ENCODE measurements at places on chromosomes 5 and 9.
A peak's percentile ranks its signal among the peaks of the same experiment; 100 is the strongest.

DNA sequence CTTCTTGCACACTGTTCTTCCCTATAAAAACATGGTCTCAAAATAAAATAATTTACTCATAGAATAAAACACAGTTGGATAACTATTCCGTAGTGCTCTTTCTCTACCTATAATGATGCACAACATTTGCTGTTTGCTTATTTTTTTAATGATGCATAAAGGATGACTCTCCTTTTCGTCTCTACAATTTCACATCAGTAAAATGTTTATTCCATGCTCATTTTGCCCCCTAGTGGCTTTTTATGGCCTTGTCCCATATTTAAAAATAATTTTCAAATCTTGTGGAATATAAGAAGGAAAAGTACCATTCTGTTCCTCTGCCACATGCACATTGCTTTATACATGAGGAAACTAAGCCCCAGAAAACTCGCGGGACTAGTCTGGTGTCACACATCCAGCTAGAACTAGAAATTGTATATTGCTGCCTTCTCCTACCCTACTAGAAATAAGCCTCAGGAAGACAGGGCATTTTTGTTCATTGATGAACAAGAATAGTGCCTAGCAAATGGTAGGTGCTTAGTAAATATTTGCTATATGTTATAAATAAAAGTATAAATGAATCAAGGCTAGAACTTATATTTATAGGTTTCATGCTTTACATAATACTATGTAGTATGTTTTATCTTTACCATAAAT, 12.7 kb downstream of the KCTD16 start:
- DNase-seq = no peak

DNA sequence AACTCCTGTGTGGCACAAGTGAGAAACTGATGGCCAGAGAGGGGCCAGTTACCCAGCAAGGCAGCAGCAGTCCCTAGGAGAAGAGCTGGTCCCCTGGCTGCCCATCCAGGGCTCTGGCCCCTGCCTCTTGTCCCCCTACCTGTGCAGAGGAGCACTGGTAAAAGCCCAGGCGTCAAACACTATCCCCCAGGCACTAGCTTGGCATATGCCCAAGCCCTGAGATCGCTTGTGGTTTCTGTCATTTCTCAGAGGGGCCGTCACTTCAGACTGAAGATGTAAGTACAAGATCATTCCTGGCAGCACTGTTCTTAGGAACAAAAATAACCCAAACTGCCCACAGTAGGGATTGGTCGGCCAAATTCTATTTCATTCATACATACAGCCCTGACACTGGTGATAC, 53.9 kb downstream of the COL15A1 start:
- DNase-seq = no peak

GRCh38 chr9:93114169-93114983, 18.4 kb downstream of the CARD19 start:
- no peak for DNase-seq

DNA sequence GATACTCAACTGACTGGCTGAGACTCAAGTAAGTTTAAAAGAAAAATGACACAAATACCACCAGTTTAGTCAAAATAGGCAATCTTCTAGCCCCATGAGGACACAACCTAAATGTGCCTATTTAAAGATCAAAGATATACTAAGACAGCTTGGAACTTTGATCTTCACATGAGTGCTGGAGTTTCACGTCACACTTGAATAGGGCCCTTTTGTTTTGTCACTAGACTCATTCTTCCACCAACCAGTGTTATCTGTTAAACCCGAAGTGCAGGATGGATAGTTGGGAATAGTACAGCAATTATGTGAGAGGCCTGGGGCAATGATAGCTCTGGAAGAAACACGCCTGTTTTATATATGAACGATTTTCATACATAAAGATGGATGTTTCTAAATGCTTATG, 792.8 kb upstream of the NUDT12 start:
- DNase-seq = no peak

- DNase-seq = no peak
These were observed 393.1 kb downstream of the EFNA5 start for GRCh38 chr5:107277485-107278125.

DNA sequence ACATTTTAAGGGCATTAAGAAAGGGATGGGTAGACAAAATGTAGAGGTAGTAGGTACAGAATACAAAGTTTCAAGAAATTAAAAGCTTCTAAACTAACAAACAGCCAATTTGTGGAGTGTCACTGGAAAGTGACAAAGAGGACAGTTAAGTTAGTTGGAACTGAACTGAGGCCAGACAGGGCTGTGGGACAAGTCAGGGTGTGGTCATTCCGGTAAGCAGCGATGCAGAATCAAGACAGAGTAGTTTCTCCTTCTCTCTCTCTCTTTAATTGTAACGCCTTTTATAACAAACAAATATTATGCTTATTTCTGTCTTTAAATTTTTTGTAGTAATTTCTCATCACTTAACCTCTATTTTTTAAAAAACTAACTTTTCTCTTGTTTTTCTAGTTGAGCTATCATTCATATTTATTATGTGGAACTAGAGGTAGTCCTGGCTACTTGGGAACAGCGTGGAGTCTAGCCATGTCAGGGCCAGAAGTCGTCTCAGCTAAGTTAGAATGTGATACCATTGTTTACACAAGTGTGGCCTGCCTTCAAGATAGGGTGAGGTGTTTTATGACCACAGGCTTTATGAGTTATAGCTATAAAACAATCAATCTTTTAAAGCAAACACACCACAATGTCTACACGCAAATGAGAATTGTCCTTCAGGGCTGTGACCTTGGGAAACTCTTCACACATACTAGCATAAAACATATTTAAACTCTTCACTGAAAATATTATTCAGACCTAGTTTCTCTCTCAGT, 115.3 kb upstream of the CDKN2B start:
- DNase-seq = no peak

DNA sequence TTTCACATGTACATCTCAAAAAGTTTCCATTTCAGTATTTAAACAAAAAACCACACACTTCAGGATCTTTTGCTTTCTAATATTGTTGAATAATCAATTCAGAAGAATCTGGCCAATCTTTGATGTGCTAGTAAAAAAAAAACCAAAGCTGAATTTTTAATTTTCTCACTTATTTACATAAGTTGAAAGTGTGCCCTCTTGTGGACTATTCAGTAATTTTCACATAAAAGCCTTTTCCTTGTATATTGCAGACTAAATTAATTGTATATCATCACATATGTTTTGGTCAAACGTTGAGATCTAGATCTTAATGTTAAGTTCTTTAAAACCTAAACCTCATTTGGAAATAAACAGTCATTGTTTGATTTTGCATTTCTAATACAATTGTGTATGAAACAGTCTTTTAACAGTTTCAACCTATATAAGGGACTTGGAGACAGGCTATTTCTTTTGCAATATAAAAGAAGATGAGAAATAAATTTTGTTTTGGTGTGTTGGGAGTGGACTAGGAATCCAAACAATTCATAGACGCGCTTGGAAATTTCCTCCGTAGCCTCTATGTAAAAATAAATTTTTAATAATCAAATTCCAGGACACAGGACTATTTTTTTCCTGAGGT, 68.1 kb downstream of the NIPBL start:
- no peak for DNase-seq

- no peak for DNase-seq
These were observed 29.9 kb downstream of the ADCY2 start for GRCh38 chr5:7425830-7426229.

- no peak for DNase-seq
These were observed 2.9 kb downstream of the NRARP start for GRCh38 chr9:137299203-137299565.

DNA sequence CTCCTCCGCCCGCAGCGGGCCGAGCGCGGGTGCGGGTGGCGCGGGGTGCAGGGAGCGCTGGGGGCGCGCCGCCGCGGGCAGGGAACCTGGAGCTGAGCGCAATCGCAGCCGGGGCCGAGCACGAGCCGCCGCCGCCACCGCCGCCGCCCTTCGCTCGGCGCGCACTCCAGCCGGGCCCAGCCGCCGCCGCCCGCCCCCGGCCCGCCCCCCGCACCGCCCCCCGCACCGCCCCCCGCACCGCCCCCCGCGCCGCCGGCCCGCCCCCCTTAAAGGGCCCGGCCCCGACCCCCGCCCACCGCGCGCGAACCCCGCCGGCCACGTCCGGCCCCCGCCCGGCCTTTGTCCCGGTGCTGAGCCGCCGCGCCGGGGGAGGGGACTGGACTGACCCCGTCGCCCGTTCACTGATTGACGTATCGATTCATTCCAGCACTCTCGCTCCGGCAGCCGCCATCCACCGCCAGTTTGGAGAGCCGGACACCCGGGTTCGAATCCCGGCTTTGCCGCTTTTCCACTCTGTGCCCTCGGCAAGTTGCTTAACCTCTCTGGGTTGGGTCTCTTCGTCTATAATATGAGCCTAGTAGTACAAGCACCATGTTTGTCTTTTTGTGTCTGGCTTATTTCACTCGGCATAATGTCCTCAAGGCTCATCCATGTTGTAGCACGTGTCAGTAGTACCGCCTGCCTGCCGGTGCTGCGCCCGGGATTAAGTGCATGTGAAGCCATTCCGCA, at the start of gene SH3PXD2B:
Gene SH3PXD2B (minus strand): TSS at position 168 of the 729 bp plus-strand sequence. CDS start 173 bp downstream, outside the sequence.
- peak; percentile 2 for DNase-seq

DNA sequence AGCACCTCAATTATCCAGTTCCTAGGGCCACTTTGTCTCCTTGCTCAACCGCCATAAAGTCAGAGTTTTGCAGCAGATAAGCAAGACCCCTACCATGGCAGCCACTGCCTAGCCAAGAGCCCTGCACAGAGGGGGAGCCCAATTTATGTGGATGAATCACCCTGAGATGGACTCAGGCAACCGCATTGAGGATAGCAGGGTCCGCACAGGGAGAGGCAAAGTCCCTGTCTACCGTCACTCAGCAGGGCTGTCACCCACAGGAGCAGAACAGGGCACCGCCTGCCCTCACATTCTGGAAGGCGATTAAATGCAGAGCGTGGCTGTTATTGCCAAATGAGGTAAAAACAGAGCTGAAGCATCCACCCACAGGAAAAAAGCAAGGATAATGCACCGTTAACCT, 1.7 kb downstream of the FBP2 start:
- DNase-seq = no peak

GRCh38 chr9:128365525-128365924, 5.6 kb upstream of the URM1 start:
- DNase-seq = no peak

DNA sequence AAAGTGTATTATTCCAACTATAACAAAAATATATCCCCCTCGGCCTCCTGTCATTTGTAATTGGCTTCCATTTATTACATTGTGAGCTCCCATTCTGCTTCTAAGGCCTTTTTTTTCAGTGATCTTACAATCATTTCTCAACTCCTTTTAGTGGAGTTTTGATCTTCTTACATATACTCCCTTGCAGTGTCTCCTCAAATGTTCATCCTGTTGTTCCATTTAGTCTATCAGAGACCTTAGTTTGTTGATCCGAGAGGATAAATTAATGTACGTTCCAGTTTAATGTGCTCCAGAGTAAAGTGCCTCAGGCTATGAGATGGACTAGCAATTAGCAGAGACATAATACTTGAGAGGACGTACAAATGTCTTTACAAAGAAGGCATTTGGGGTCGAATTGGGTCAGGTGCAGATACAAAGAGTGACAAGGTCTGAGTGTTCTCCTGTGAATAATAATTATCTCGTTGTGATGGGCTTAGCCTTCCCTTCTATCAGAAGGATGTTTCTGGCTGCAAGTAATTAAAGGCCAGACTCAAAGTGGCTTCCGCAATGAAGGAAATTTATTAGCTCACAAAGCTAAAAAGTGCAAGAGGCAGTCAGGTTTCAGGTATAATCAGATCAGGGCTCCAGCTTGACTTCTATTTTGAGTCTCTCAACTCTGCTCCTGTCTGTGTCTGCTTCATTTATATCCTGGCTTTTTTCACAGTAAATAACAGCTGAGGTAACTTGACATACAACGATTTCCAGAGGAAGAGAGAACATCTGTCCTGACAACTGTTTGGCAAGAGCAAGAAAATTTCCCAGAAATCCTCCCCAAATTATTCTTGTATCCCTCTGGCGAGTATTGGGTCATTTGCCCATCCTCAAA, 30.1 kb downstream of the ARRDC3 start:
- no peak for DNase-seq

DNA sequence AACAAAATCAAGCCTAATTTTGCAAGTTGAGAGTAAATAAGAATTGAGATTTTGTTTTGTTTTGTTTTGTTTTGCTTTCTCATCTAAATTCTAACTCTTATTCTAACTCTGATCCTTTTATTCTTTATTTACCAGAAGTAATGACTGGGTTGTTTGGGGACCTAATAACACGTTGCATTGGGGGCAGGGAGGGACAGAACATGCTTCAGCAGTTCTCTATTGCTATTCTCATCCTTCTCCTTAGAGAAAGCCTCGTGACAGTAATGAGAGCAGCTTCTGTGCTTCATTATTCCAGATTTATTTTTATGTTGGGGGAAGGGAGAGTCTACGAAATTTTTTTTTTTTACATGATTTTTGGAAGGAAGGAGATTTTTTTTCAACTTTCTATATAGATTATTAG, 21.1 kb downstream of the CPEB4 start:
- DNase-seq = no peak

- DNase-seq = no peak
These were observed 53.4 kb downstream of the GNAQ start for GRCh38 chr9:77978086-77978781.

DNA sequence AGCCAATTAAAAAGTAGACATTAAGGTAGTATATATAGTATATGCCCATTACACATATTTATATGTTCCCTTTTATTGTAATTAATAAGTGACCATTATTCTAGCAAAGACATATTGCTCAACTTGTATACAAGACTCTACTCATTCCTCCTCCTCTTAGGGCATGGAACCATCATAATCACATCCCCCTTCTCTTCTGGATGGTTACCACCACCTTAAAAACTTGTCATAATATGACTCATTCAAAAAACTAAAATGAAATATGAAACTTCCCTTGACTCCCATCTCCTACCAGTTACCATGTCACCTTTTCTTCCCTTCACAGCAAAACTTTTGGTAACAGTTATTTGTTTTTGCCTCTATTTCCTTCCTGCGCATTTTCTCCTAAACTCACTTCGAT, 438.7 kb downstream of the KDM4C start:
- DNase-seq = no peak

GRCh38 chr5:124303366-124303765, 443.1 kb downstream of the ZNF608 start:
- DNase-seq = no peak

- DNase-seq = no peak
These were observed 84.9 kb downstream of the KLHL3 start for GRCh38 chr5:137651022-137651421.

DNA sequence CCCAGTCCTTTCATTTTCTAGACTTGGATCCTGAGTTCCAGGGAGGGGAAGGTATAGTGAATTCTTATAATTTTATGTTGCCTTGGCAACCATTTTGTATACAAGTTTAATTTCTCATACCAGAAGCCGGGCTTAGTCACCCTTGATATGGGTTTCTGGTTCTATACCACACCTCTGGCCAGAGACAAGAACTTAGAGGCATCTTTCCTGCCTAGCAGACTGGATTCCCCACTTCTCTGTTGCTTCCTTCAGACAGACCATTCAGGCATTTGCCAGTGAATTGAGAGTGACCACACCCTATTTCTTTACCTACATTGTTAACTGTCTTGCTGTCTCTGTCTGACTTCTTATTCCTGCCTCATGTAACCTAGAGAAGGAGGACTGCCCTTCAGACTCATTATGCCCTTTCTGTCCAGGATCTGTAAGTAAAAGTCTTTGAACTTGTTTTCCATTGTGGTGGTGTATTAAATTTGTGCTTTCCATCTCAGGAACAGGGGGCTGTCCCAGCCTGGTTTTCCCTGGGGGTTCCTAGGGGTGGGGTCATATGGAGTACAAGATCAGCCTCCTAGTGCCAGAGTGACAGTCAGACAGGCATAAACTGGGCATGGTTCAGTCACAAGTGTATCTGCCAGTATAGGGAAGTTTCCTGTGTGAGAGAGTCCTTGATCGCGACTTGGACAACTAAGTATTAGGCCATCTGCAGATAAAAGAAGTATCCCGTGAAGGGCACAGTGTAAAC, 27.4 kb downstream of the TNFSF8 start:
- no peak for DNase-seq

GRCh38 chr5:115348175-115348574, 51.7 kb upstream of the CCDC112 start:
- DNase-seq = no peak

Measured in stimulated activated CD8-positive, alpha-beta memory T cell treated with anti-CD3 and anti-CD28 coated beads, Interleukin-12 subunit alpha, Interleukin-12 subunit beta, amount 100 ng/mL, for 1 hour (primary cell).